ENCODE measurements at places on chromosomes 2 and 18. TPM values are rescaled to one million over a fixed set of nuclear protein-coding genes. Genes with fewer than 3 reads are reported as not detected.

- DNase-seq, result no peak
Observed at GRCh38 chr2:159004849-159005248, 36.4 kb downstream of the TANC1 start.

- DNase-seq, result no peak
Observed at GRCh38 chr2:43459446-43460173, 136.2 kb downstream of the THADA start.

DNA sequence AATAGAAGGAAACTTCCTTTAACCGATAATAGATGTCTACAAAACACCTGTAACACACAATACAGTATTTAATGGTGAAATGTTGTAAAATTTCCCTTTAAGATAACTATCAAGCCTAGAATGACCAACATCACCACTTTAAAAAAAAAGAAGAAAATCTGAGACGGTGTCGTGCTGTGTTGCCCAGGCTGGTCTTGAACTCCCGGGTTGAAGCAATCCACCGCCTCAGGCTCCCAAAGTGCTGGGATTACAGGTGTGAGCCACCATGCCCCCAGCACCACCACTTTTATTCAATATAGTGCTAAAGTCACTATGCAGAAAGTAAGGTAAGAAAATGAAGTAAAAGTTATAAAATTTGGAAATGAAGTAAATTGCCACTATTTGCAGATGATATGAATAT lies 96.9 kb downstream of the MYOM1 start:
- no peak for DNase-seq

DNA sequence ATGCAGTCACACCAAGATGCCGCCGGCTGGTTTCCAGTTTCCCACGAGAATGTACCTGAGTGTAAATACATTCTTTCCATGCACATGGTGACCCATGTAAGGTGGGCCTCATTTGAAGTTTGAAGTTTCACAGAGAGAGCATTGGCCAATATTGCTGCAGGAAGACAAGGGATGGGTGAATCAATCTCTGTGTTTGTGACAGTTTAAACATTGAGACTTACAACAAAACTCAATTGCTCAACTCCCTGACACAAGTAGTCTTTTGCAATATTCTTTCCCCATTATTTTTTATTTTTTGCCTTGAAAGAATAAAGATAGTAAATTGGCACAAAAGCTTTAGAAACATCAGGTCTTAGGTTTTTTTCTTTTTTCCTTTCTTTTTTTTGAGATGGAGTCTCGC lies 5.1 kb downstream of the SERPINB2 start:
- no peak for DNase-seq

- DNase-seq, result no peak
Observed at GRCh38 chr18:50009773-50010335, 185.1 kb downstream of the MYO5B start.

- DNase-seq, result no peak
Observed at GRCh38 chr2:150656002-150656401, 168.5 kb upstream of the RND3 start.

GRCh38 chr2:41736105-41736567 lies 311.7 kb upstream of the PKDCC start:
- no peak for DNase-seq

DNA sequence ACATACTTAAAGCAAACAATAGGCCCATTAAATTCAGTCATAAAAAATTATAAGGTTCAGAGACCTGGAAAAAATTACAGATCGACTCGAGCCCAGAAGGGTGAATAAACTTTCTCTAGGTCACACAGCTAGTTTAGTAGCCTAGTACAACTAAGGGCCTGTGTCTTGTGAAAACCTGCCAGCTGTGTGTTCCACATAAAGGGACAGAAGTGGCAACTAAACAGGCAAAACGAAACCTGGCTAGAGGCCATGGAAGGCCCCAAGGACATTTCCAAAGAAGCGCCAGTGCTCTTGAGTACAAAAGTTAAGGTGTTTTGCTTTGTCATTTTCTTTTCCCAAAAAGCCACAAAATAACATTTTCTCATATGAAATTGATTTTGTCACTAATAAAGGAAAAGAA lies 164.9 kb downstream of the L3MBTL4 start:
- no peak for DNase-seq

GRCh38 chr18:45825258-45826044 lies at the start of gene SIGLEC15:
Gene SIGLEC15, plus strand, starts transcription at chr18:45825675. Its CDS starts 54 bp downstream, at chr18:45825729.
- no peak for DNase-seq

- DNase-seq, result no peak
Observed at GRCh38 chr2:69034845-69035244, 21.9 kb downstream of the ANTXR1 start.

GRCh38 chr2:229489016-229489415 lies 217.9 kb upstream of the PID1 start:
- DNase-seq, result no peak

- no peak for DNase-seq
Observed at GRCh38 chr2:178018141-178018540, 54.4 kb downstream of the PDE11A start.

DNA sequence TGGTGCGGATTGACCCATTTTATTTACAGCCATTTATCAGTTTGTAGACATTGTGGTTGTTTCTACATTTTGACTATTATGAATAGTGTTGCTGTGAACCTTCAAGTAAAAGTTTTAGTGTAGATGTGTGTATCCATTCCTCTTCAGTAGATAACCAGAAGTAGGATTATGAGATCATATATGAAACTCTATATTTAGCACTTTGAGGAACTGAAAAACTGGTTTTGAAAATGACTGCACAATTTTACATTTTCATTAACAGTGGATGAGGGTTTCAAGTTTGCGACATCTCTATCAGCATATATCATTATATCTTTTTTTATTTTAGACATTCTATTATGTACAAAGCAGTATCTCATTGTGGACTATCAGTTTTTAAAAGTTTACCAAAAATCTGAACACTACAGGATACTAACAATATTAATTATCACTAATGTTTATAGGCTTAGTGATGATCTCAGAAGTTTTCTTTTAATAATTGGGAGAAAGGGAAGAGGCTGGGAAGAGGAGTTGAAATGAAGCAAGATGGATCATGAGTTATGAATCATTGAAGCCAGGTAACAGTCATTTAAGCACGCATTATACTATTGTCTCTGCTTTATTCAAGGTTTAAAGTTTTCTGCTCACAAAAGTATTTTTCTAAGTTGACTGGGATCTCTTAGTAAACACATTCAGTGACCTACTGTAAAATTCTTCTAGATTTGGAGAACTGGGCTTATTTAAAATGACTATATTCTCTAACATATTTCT lies 329.0 kb upstream of the LRATD1 start:
- no peak for DNase-seq

DNA sequence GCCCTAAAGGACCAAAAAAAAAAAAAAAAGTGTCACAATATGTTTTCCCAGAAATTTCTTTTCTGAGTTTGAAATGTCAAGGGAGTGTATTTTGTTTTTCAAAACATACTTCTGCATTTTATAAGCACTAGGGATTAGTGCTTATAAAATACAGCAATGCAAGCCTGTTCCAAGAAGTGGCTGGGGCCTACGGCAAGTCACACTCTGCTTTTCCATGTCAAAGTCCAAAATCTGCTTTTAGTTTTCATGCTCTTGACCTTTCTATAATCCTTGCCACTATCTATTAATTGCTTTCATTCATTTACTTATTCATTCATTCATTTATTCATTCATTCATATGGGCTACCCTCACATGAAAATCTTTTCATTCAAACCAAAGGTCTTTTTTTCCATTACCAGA lies 100.1 kb upstream of the UXS1 start:
- DNase-seq, result no peak

DNA sequence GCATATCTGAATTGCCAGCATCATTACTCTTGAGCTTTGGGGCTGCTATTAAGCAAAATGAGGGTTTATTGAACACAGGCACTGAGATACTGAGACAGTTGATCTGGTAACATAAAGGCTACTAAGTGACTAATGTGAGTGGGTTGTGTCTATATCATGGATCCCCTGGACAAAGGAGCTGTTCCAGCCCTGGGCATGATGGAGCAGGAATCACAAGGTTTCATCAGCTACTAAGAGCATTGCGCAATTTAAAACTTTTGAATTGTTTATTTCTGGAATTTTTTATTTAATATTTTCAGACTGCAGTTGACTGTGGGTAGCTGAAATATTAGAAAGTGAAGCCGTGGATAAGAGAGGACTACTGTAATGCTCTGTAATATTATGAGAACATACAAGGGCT lies 73.5 kb downstream of the MGAT5 start:
- peak; percentile 8 for DNase-seq

- DNase-seq, result no peak
Observed at GRCh38 chr2:96153991-96154431, 8.8 kb upstream of the DUSP2 start.

GRCh38 chr2:217058791-217059755 lies 199.2 kb upstream of the TNP1 start:
- DNase-seq, result no peak

DNA sequence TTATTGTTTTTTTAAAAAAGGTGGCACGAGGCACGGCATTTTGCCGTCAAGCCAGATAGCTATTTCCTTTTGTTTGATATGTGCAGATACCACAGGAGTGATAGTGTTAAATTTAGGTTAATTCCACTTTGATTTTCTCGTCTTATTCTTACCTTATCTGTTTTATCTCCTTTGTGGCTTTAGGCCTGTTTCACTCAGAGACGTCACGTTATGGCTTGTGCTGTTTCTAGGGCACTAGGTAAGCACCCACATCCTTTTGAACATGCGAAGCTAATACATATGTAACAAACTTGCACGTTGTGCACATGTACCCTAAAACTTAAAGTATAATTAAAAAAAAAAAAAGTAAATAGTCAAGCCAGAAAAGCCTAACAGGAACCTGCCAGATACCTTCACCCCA lies 57.8 kb downstream of the C18orf63 start:
- DNase-seq, result no peak

DNA sequence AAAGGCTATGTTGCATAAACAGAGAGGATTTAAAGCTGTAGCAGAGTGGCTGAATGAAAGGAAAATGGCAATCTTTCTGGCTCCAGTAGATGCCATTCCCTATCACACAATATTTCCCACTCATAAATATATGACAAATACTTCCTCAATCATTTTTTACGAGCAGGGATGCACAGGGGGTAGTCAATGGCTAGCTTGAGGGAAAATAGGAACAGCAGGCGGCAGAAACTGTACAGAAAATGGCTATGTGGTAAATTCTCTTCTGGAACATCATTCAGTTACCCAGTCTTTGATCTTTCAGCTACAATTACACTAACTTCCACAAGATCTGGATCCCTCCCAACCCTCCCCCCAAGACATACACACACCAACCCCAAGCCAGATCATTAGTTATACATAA lies 127.2 kb downstream of the OLA1 start:
- no peak for DNase-seq

GRCh38 chr2:150570712-150571111 lies 83.2 kb upstream of the RND3 start:
- peak; percentile 72 for DNase-seq

GRCh38 chr2:7523481-7524120 lies 606.4 kb downstream of the RNF144A start:
- no peak for DNase-seq

DNA sequence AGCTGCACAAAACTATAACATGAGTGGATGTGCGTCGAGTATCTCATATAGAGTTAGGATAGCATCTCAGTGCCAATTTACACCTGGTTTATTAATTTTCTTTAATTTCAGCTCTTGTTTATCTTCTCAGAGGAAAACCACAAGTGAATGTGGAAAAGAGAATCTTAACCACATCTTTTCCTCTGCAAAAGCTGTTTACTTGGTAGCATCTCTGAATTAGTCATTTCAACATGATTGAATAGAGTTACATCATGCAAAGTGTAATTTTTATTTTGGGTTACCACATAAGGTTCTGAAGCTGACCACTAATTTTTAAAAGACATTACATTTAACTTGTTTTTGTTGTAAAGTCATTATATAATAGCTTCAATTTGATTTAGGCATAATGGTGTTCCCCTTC lies 83.8 kb upstream of the FAM237A start:
- DNase-seq, result no peak

DNA sequence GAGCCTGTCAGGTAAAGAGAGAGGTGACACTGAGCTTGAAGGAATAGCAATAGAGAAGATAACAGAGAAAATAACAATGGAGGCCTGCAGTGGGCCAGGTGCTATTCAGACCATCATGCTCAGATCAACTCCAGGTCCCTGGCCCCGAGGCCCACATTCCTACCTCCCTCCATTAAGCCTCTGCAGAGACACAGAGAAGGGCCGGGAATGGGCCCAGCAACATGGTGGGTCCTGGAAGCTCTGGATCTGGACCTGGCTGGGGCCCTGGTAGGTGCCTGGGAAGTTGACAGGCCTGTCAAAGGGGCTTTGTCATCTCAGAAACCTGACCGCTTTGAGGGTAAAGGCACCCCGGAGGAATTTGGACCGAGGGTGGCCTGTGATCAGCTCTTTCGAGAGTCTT lies 159.7 kb upstream of the GLI2 start:
- no peak for DNase-seq

DNA sequence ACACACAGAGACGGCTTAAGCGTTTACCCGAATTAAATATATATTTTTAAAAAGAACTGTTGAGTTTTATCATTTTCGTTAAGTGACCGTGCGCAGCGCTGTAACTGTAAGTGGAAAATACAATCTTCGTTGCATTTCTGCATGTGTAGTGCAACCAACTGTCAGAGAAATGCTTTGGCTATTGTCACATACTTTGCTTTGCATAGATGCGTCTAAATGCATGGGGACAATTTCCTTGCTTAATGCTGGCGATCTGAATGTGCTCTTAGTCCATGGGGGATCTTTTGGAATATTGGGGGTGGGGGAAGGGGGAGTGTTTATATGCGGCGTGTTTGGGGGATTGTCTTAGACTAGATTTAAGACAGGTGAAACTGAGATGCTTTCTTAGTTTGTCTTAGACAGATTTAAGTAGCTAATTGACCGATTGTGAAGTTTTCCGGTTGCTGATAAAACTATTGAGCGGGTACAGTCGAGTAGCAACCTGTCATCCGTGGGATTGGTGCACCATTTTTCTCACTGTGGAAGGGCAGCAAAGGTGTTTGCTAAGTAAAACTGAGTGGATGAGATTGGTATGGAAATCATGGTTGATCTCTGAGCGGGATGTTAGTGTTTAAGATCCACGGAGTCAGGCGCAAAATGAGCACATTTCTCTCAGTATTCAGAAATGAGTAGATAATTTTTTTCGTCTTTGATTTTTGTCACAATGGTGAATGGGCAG lies 476 bp downstream of the VSNL1 start:
- DNase-seq, result no peak

DNA sequence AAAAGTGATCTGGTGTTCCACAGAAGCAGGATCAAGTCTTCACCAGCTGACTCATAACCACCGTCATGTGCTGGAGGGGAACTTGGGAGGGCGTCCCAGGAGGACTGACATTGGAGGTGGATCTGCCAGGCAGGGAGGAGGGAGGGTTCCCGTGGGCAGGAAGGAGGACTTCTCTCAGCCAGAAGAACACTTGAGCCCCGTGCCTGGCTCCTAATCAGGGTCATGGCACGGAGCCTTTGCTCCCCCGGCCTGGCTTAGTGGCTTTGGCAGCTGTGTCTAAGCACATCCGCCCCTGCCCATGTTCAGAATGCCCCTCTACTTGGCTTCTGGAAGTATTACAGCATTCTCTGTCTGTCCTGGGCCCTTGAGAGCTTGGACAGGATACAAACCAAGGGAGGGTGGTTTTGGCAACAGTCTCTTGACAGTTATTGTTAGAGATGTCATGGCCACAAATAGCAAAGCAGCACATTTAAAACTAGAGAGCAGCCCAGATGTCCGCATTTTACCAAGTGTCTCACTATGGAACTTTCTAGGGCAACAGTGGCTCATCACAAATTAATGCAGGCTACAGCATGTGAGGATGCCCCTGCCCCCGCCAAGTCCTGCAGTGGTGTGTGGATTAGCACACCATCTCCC lies 11.5 kb downstream of the PPP1R7 start:
- DNase-seq, result no peak

GRCh38 chr2:208546860-208547650 lies 140.5 kb downstream of the PTH2R start:
- no peak for DNase-seq

Gene SH3RF3
- 5.7 TPM for polyA plus RNA-seq

Gene SPDYA
- polyA plus RNA-seq, result 0.22 TPM

Gene CHRND
- not detected for polyA plus RNA-seq

Gene GKN1
- not detected for polyA plus RNA-seq
